ENCODE measurements at places on chromosomes 12 and 14. TPM values are rescaled to one million over a fixed set of nuclear protein-coding genes. Genes with fewer than 3 reads are reported as not detected.

DNA sequence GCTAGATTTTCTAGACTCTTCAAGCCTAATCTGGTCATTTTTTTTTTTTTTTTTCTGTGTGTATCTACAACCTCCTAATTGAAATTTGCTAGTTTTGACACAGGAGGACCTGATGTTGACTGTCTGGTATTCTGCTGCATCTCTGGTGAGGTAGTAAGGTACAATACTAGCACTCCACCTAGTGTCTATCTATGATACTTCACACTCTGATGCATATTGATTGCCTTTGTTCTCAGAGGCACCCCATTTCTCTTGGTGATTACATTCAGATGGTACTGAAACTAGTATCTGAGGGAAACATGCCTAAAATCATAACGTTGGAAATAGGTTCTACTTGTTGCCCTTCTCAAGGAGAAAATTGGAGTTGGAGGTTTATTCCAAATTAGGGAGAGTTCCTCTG is 930.5 kb upstream of the NOVA1 start:
- no peak overlapping the region for H3K4me3 ChIP-seq
- H3K27ac ChIP-seq: no peak overlapping the region
- no peaks in the 10 kb centered on the region for H3K27me3 ChIP-seq
- no peak for DNase-seq
- no peaks in the 10 kb centered on the region for H3K4me1 ChIP-seq

GRCh38 chr14:55386037-55386808 is 25.4 kb downstream of the ATG14 start:
- H3K27ac ChIP-seq: no peak overlapping the region
- no peaks in the 10 kb centered on the region for H3K4me1 ChIP-seq
- no peak for DNase-seq
- no peak overlapping the region for H3K4me3 ChIP-seq

DNA sequence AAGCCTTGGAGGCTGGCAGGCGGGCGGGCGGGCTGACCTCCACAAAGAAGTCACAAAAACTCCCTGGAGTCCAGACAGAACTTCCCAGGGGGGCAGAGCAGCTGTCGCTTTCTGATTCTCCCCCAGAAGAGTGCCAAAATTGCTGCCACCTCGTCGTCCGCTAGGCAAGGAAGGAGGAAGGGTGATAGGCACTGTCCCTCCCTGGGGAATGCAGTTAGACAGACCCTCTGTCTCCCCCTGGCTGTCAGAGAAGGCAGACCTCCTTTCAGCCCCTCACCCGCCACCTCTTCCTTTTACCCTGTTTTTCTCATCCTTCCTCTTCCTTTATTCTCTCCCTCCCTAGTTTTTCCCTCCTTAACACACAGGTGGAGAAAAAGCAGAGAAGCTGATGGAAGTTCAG is 18.7 kb downstream of the GRIN2B start:
- no peak overlapping the region for H3K4me3 ChIP-seq
- no peaks in the 10 kb centered on the region for H3K36me3 ChIP-seq
- no peak overlapping the region for H3K27ac ChIP-seq
- H3K27me3 ChIP-seq: no peaks in the 10 kb centered on the region
- no peak for DNase-seq
- no peaks in the 10 kb centered on the region for H3K4me1 ChIP-seq

GRCh38 chr14:38578278-38578681 is 322.4 kb upstream of the CLEC14A start:
- no peaks in the 10 kb centered on the region for H3K4me1 ChIP-seq
- DNase-seq: no peak
- H3K36me3 ChIP-seq: no peaks in the 10 kb centered on the region

DNA sequence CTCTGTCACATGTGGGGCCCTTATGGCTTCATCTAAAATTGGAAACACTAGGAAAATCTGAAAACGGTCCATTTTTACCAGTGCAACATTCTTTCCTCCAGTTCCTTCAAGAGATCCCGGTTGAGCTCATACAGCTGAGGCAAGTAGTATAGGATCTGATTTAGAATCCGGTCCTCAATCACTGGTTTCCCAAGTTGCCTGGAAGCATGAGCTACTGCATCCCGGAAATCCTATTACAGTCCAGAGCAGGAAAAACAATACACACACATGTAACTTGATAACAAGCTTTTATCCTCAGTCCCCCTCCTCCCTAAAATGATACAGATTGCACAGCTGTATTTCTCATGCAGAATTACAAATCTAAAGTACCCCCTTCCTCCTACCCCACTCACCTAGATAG is 67.9 kb upstream of the NR2C1 start:
- no peaks in the 10 kb centered on the region for H3K36me3 ChIP-seq
- H3K27ac ChIP-seq: no peak overlapping the region
- H3K4me3 ChIP-seq: no peak overlapping the region
- no peaks in the 10 kb centered on the region for H3K27me3 ChIP-seq
- peaks cover 2% of the 10 kb centered on the region for H3K4me1 ChIP-seq
- DNase-seq: no peak

DNA sequence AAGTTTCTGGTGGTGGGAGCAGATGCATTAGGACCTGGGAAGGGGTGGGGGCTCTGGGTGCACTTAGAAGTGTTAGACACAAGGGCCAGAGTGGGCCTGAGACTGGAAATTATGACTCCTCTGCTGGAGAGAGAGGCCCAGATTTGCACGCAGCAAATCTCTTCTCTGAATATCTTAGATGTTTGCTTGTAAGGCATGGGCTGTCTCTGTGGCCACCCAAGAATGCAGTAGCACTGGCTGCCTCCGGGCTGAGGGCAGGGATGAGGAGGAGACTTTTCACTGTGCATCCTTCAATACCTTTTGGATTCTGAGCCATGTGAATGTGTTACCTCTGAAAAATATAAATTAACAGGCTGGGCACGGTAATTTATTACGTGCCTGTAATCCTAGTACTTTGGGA is 14.0 kb upstream of the RABGGTA start:
- H3K4me3 ChIP-seq: no peak overlapping the region
- H3K36me3 ChIP-seq: no peaks in the 10 kb centered on the region
- H3K4me1 ChIP-seq: no peaks in the 10 kb centered on the region
- H3K27me3 ChIP-seq: no peaks in the 10 kb centered on the region
- no peak overlapping the region for H3K27ac ChIP-seq
- no peak for DNase-seq

- no peak overlapping the region for H3K4me3 ChIP-seq
- no peaks in the 10 kb centered on the region for H3K36me3 ChIP-seq
- no peak for DNase-seq
- peaks cover 1% of the 10 kb centered on the region for H3K4me1 ChIP-seq
Measured at GRCh38 chr12:113093409-113094101, 37.0 kb downstream of the DTX1 start.

DNA sequence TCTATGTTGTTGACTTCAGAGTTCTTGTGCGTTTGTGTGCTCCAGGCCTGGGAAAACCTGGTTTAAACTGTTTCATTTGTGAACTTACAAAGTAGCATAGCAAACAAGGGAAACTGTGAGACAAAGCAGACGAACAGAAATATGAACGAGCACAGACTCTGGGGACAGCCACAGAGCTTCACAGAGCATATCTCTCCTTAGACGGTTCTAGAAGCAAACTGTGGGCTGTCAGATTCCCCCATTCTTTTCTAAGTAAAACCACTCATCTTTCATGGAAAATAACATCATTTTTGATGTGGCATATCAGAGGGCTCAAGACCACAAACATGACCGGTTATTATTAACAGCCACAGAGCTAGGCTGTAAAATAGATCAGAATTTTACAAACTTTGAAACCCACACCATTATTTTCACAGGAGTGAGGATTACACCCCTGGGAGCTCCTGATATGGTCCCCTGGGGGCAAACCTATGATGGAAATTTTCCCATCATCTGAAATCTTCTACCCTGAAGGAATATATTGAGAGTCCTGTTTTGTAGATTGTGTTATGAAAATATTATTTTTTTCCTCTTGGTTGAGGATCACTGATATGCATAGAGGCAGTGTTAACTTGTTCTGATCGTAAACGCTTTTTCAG is 102.0 kb downstream of the ADGRD1 start:
- no peaks in the 10 kb centered on the region for H3K4me1 ChIP-seq
- no peak for DNase-seq
- H3K36me3 ChIP-seq: no peaks in the 10 kb centered on the region
- H3K27me3 ChIP-seq: no peaks in the 10 kb centered on the region
- H3K27ac ChIP-seq: no peak overlapping the region

DNA sequence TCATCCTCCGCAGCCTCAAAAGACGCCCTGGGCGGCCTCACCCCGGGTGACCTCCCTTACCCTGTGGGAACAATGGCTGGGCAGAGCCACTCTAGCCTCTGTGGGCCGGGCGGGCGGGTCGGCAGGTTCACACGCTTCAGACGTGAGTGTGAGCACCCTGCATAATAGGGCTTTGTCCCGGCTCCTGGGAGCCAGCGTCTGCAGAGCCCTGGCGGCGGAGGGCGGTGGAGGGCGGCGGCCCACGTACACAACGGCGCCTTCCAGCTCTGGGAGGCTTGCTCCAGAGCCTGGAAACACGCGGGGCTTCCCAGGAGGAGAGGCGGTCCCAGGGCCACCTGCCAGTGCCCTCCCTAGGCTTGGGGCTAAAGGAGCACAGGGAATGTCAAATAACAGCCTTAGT is 205.6 kb downstream of the BCL11B start:
- H3K27ac ChIP-seq: no peak overlapping the region
- no peaks in the 10 kb centered on the region for H3K4me1 ChIP-seq
- H3K36me3 ChIP-seq: no peaks in the 10 kb centered on the region
- H3K27me3 ChIP-seq: no peaks in the 10 kb centered on the region
- H3K4me3 ChIP-seq: no peak overlapping the region
- no peak for DNase-seq

- H3K4me3 ChIP-seq: no peak overlapping the region
- no peak for DNase-seq
- no peaks in the 10 kb centered on the region for H3K27me3 ChIP-seq
- H3K4me1 ChIP-seq: peaks cover 4% of the 10 kb centered on the region
- no peaks in the 10 kb centered on the region for H3K36me3 ChIP-seq
- no peak overlapping the region for H3K27ac ChIP-seq
Measured at GRCh38 chr14:89283327-89284060, 133.5 kb downstream of the FOXN3 start.

DNA sequence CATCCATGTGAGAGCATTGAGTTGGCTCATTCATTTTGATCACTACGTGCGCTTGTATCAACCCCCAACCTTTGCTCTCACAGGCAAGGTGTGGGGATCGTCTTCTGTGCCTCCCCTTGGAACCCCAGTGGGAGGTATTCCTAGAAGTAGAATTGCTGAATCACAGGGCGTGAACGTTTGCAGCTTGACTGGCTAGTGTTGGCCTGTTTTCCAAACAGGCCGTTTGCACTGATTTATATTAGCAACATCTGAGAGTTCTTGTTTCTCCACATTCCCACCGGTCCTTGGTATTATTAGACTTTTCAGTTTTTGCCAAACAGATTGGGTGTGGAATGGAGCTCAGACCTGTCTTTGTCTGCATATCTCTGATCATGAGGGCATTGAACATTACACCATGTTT is 288.6 kb upstream of the PWP1 start:
- no peak overlapping the region for H3K4me3 ChIP-seq
- H3K36me3 ChIP-seq: no peaks in the 10 kb centered on the region
- no peak overlapping the region for H3K27ac ChIP-seq

DNA sequence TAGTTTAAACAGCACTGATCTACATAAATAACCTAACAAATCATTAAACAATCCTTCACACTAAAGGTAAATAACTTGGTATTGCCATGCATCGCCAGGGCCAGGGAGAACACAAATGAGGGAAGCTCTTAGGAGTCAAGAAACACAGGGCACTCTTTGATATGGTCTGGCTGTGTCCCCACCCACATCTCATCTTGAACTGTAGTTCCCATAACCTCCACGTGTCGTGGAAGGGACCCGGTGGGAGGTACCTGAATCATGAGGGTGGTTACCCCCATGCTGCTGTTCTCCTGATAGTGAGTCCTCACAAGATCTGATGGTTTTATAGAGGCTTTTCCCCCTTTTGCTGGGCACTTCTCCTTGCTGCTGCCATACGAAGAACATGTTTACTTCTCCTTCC is 17.3 kb downstream of the TMEM132D start:
- no peaks in the 10 kb centered on the region for H3K4me1 ChIP-seq
- H3K4me3 ChIP-seq: no peak overlapping the region
- no peak overlapping the region for H3K27ac ChIP-seq
- no peaks in the 10 kb centered on the region for H3K36me3 ChIP-seq
- no peaks in the 10 kb centered on the region for H3K27me3 ChIP-seq

DNA sequence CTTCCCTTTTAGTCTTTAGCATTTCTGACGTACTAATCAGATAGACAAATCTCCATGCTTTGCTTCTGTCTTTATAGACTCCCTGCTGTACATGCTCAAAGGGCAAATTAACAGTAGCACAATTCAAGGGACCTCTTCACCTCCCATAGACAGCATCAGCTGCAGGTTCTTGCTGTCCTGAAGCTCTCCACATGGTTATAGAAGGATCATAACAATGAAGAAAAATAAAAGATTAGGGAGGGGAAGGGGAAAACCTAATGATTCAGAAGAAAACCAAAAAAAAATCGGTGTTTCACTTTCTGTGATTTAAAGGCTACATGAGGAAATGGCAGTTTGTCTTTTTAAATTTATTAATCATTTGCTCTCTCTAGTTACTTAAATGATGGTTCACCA is 155.5 kb downstream of the PTCSC3 start:
- H3K36me3 ChIP-seq: no peaks in the 10 kb centered on the region
- DNase-seq: no peak
- no peaks in the 10 kb centered on the region for H3K27me3 ChIP-seq
- no peak overlapping the region for H3K4me3 ChIP-seq
- no peaks in the 10 kb centered on the region for H3K4me1 ChIP-seq
- H3K27ac ChIP-seq: no peak overlapping the region

- H3K27me3 ChIP-seq: no peaks in the 10 kb centered on the region
- peak; percentile 15 for DNase-seq
- H3K27ac ChIP-seq: no peak overlapping the region
Measured at GRCh38 chr14:95993768-95994592, 45.2 kb upstream of the C14orf132 start.

GRCh38 chr12:38995249-38995648 is 89.9 kb upstream of the CPNE8 start:
- H3K4me3 ChIP-seq: no peak overlapping the region
- H3K27ac ChIP-seq: no peak overlapping the region
- H3K27me3 ChIP-seq: no peaks in the 10 kb centered on the region
- DNase-seq: no peak

- no peak overlapping the region for H3K27ac ChIP-seq
- no peak for DNase-seq
- no peaks in the 10 kb centered on the region for H3K4me1 ChIP-seq
Measured at GRCh38 chr12:72148709-72149108, 123.5 kb upstream of the TRHDE start.

GRCh38 chr12:109722721-109723094 is 9.1 kb downstream of the FAM222A start:
- no peak for DNase-seq
- no peaks in the 10 kb centered on the region for H3K27me3 ChIP-seq
- no peaks in the 10 kb centered on the region for H3K36me3 ChIP-seq
- H3K4me1 ChIP-seq: peaks cover 15% of the 10 kb centered on the region

GRCh38 chr14:43161477-43161876 is 1345.6 kb downstream of the FSCB start:
- no peak overlapping the region for H3K27ac ChIP-seq
- DNase-seq: no peak
- H3K36me3 ChIP-seq: no peaks in the 10 kb centered on the region

Gene GCH1
- 2.0 TPM for total RNA-seq

Gene NPFF
- total RNA-seq: not detected

Gene CPNE6
- total RNA-seq: not detected

Gene RD3L
- not detected for total RNA-seq

Gene CLEC6A
- not detected for total RNA-seq

Gene DBX2
- not detected for total RNA-seq

Gene ASB8
- total RNA-seq: 25.8 TPM

Gene ACOT6
- total RNA-seq: not detected

Gene STAC3
- 2.1 TPM for total RNA-seq

Gene PIANP
- 0.99 TPM for total RNA-seq

Gene PITPNM2
- total RNA-seq: 11.6 TPM

Gene SERPINA10
- 0.05 TPM for total RNA-seq

Gene PLEKHD1
- total RNA-seq: not detected

Gene PTGES3
- 212 TPM for total RNA-seq

Gene ARID2
- total RNA-seq: 36.1 TPM

Measured in ovary (tissue), 10 donors.